Dermis lymphatic vessel endothelial cell (primary cell): ENCODE measurements at places on chromosomes 12 and 14. TPM values are rescaled to one million over a fixed set of nuclear protein-coding genes. Genes with fewer than 3 reads are reported as not detected.

Gene RTN1
- 0.09 and 0.11 TPM in 2 replicates for total RNA-seq

Gene RNASE1
- 0.43 and 0.98 TPM in 2 replicates for total RNA-seq

Gene TSPAN19
- total RNA-seq: under 0.01 and 0.09 TPM in 2 replicates

Gene ACOT6
- total RNA-seq: not detected in 2 replicates

Gene PRKAB1
- 16.7 and 20.4 TPM in 2 replicates for total RNA-seq

Gene BICD1
- total RNA-seq: 18.7 and 21.2 TPM in 2 replicates

Gene LRCOL1
- 4.6 and 20.0 TPM in 2 replicates for total RNA-seq

Gene MYF6
- total RNA-seq: not detected in 2 replicates

Gene KCNK10
- not detected in 2 replicates for total RNA-seq

Gene RERGL
- not detected in 2 replicates for total RNA-seq

Gene PRB4
- total RNA-seq: not detected in 2 replicates

Gene RERG
- not detected in 2 replicates for total RNA-seq

Gene FAM90A1
- under 0.01 TPM in 1 of 2 replicates, not detected in the other for total RNA-seq

Gene RBM23
- 49.2 and 55.0 TPM in 2 replicates for total RNA-seq

Gene NRXN3
- under 0.01 TPM in 1 of 2 replicates, not detected in the other for total RNA-seq

Gene GPR162
- total RNA-seq: 0.09 and 0.22 TPM in 2 replicates

Gene PLCZ1
- not detected in 2 replicates for total RNA-seq

Gene CACNA1C
- 0.33 and 0.34 TPM in 2 replicates for total RNA-seq

Gene PRICKLE1
- 7.6 and 21.9 TPM in 2 replicates for total RNA-seq

Gene FBXO21
- total RNA-seq: 76.1 and 133 TPM in 2 replicates

Gene TAS2R13
- 0.54 and 1.0 TPM in 2 replicates for total RNA-seq

Gene TOMM20L
- not detected in 2 replicates for total RNA-seq

Gene KCNA5
- total RNA-seq: not detected in 2 replicates
